T-helper 17 cell (primary cell): ENCODE measurements at places on chromosomes 6 and 20. TPM values are rescaled to one million over a fixed set of nuclear protein-coding genes. Genes with fewer than 3 reads are reported as not detected.

GRCh38 chr20:48790473-48791003 lies 37.3 kb downstream of the PREX1 start:
- no peaks in the 10 kb centered on the region for H3K36me3 ChIP-seq
- no peaks in the 10 kb centered on the region for H3K27me3 ChIP-seq
- no peak overlapping the region for H3K27ac ChIP-seq
- H3K4me3 ChIP-seq: peak overlapping the region; percentile 68

- no peak overlapping the region for H3K4me3 ChIP-seq
Measured at GRCh38 chr6:3561725-3562124, 104.9 kb upstream of the SLC22A23 start.

OR2H2 gene
- total RNA-seq: not detected

GRCh38 chr20:973785-974194 lies 28.3 kb downstream of the RSPO4 start:
- no peak overlapping the region for H3K4me3 ChIP-seq
- no peaks in the 10 kb centered on the region for H3K36me3 ChIP-seq
- H3K4me1 ChIP-seq: peaks cover 2% of the 10 kb centered on the region
- no peak for DNase-seq
- H3K27ac ChIP-seq: no peak overlapping the region

DNA sequence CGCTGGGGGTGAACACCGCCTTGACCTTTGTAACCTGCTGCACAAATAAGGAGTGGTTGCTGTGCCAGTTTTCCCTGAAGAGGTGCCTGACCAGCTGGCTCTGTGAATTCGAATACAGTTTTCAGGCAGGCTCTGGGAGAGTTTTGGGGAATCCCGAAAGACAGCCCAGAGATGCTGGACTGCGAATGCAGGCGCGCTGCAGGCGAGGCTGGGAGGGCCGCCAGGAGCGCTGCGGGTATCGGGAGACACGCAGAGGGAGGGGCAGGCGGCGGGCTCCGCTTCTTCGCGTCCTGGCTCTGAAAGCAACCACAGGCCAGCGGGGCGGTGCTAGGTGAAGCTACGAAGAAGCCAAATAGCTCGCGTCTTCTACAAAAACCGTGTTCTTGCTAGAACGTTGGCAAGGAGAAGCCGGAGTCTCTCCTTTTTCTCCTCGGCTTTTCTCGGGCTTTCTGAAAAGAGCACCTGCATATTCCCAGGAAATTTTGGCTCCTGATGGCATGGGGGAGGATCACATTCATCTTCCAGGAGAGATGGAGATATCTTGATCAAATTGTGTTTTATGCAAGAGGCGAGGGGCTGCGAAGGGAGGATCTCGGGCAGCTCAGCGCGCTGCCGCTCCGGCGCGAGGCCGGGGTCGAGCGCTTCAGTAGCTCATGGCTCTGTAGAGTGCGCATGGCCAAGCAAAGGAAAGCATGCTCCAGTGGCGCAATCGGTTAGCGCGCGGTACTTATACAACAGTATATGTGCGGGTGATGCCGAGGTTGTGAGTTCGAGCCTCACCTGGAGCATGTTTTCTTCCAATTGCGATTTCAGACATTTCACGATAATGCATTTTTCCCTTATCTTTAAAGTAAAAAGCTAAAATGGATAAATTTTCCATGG lies 158.1 kb upstream of the ZNF184 start:
- no peak for DNase-seq
- peaks cover 4% of the 10 kb centered on the region for H3K4me1 ChIP-seq
- no peak overlapping the region for H3K27ac ChIP-seq
- H3K36me3 ChIP-seq: peaks cover 2% of the 10 kb centered on the region

NT5E gene
- 5.1 TPM for total RNA-seq

TCF15 gene
- total RNA-seq: not detected

IL17A gene
- 0.68 TPM for total RNA-seq

AGER gene
- total RNA-seq: 27.4 TPM

DNA sequence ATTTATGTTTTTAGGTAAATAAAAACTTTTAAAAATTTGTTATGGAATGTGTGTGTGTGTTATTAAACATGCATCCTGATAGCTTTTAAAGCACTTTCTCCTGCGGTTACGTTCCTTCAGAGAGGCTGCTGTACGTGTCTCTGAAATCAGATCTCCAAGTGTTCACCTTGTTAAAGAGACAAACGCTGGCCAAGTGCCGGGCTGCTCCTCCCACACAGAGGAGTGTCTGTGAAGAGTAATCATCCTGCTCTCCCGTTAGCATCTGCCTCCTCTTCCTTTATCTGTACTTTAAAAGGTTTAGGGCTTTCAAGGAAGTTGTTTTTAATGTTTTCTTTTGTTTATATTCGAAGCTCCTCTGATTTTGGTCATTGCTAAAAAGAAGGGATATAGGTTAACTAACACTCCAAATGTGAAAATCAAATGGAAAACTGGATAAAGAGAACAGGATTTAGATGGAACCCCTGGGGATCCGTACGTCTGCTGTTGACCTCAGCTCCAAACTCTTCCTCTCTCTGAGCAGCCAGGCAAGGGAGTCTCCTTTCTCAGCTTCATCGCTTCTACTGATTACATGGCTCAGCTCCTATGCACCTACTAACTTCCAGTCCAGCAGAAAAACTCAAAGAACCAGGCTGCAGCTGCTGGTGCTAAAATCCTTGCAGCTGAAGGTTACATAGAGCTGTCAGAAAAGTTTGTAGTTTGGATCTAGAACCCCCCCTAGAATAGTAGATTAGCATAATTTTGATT lies 20.0 kb downstream of the IRF4 start:
- H3K4me3 ChIP-seq: peak overlapping the region; percentile 31
- DNase-seq: no peak
- H3K27ac ChIP-seq: no peak overlapping the region
- peaks cover 3% of the 10 kb centered on the region for H3K4me1 ChIP-seq

CD24 gene
- total RNA-seq: not detected

DNA sequence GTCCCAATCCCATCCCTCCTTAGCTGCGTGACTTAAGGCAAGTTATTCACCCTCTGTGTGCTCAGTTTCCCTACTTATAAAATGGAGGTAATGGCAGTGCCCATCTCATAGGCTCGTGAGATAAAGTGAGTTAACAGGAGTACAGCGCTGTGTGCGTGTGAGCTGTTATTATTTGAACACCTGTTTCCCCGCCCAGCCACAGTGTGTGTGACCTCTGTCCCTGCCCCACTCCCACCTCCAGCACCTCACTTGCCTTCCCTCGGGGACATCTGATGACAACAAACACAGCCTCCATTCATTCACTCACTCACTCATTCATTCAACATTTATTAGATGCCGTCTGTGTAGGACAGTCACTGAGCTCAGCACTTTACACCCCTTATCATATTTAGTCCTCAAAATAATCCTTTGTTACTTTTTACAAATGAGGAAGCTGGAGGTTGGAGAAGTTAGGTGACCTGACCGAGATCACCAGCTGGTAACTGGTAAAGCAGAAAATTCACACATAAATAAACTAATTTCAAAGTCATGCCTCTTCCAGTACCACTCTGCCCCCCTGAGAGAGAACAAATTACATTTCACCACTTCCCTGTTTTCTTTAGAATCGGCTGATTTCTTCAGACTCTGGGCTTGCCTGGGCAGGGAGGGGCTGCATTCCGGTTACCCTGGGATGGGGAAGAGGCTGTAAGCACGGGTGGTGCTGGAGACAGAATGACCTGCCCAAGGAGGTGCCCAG lies 58.6 kb downstream of the CPNE5 start:
- DNase-seq: no peak
- peaks cover 12% of the 10 kb centered on the region for H3K4me1 ChIP-seq
- no peak overlapping the region for H3K4me3 ChIP-seq
- peaks cover 12% of the 10 kb centered on the region for H3K27me3 ChIP-seq
- H3K36me3 ChIP-seq: no peaks in the 10 kb centered on the region
- H3K27ac ChIP-seq: no peak overlapping the region

DNA sequence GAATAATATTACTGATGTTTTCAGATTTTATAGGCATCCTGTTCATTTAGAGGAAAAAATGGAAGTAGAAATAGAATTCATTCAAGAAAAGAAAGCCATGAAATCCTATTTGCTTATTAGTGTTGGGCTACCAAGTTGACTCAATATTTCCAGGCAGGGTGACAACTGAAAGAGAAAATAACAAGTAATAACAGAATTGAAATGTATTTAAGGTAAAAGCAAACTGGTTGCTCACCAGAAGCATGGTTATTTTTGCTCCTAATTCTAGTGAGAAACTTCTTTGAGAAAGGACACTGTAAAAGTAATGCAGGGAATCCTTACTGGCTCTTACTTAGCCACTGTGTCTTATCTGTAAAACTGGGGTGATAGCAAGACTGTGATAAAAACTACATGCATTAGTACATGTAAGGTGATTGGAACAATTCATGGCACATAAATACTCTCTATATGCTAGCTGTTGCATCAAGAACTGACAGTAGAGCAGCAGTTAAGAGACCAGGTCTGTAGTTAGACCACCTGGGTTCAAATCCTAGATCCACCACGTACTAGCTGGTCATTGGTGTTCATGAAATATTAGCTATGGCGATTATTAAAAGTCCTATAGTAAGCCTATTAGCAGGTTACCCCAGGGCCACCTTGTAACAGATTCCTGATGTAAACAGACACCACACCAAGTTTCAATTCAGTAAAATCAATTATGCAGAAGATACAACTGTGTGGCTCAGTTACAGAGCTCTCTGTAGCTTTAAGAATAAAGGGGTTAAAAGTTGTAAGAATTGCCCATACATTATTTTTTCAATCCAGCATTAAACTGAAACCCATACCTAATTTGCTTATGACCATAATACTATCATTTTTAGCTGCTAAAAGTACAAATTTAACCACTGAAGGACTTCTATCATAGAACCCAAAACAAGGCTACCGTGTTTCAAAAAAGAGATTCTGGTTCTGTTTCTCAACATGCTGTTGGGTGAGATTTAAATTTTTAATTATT lies 159.2 kb upstream of the COL21A1 start:
- peaks cover 5% of the 10 kb centered on the region for H3K27me3 ChIP-seq
- H3K4me1 ChIP-seq: no peaks in the 10 kb centered on the region
- no peak overlapping the region for H3K27ac ChIP-seq
- DNase-seq: no peak

GRCh38 chr6:167791091-167791779 lies 35.5 kb upstream of the AFDN start:
- no peak overlapping the region for H3K4me3 ChIP-seq
- no peak for DNase-seq
- H3K36me3 ChIP-seq: peaks cover 4% of the 10 kb centered on the region
- H3K27me3 ChIP-seq: peaks cover 55% of the 10 kb centered on the region
- peaks cover 16% of the 10 kb centered on the region for H3K4me1 ChIP-seq
- no peak overlapping the region for H3K27ac ChIP-seq

FKBP1C gene
- total RNA-seq: not detected

DNA sequence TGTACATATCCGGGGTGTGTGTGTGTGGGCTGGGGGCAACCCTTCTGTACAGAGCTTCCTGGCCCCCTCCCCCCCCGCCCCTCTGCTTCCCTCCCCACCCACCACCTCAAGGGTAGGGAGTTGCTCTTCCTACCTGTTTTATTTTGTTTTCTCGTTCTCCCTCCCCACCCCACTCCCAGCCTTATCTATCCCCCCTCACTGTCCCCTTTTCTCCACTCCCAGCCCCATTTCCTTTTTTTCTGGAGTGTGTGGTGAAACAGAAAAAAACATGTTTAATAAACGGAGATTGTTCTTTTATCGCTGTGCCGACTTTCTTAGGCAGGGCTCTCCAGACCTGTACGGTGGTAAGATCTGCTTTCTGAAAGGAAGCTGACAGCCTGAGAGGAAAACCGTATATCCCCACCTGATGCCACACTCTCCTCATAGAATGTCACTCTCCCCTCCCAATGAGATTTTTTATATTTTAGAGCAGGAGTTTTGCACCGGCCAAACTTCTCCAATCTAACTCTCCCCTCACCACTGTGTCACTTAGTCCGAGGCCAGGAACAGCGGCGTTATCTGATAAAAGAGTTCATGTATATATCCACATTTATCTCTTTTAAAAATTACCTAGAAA lies 875 bp upstream of the ZBTB9 start:
- DNase-seq: no peak
- no peaks in the 10 kb centered on the region for H3K27me3 ChIP-seq
- H3K27ac ChIP-seq: peak overlapping the region; percentile 93
- H3K4me1 ChIP-seq: peaks cover 32% of the 10 kb centered on the region
- peak overlapping the region; percentile 97 for H3K4me3 ChIP-seq

GRCh38 chr20:35555951-35556645 lies 14.2 kb downstream of the ERGIC3 start:
- peaks cover 13% of the 10 kb centered on the region for H3K36me3 ChIP-seq
- no peak for DNase-seq
- peaks cover 12% of the 10 kb centered on the region for H3K4me1 ChIP-seq
- no peaks in the 10 kb centered on the region for H3K27me3 ChIP-seq

- peaks cover 2% of the 10 kb centered on the region for H3K36me3 ChIP-seq
- H3K4me3 ChIP-seq: no peak overlapping the region
- H3K27me3 ChIP-seq: no peaks in the 10 kb centered on the region
- no peak for DNase-seq
- H3K4me1 ChIP-seq: peaks cover 4% of the 10 kb centered on the region
Measured at GRCh38 chr6:128244751-128245405, 275.5 kb downstream of the PTPRK start.

DNA sequence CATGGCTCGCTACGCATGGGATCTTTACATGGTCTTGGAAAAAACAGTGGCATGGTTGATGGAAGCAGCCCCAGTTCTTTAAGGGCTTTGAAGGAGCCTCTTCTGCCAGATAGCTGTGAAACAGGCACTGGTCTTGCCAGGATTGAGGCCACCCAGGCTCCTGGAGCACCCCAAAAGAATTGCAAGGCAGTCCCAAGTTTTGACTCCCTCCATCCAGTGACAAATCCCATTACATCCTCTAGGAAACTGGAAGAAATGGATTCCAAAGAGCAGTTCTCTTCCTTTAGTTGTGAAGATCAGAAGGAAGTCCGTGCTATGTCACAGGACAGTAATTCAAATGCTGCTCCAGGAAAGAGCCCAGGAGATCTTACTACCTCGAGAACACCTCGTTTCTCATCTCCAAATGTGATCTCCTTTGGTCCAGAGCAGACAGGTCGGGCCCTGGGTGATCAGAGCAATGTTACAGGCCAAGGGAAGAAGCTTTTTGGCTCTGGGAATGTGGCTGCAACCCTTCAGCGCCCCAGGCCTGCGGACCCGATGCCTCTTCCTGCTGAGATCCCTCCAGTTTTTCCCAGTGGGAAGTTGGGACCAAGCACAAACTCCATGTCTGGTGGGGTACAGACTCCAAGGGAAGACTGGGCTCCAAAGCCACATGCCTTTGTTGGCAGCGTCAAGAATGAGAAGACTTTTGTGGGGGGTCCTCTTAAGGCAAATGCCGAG lies 78.2 kb downstream of the ASXL1 start:
- H3K4me3 ChIP-seq: peak overlapping the region; percentile 52
- no peaks in the 10 kb centered on the region for H3K27me3 ChIP-seq
- H3K36me3 ChIP-seq: peaks cover 11% of the 10 kb centered on the region
- H3K27ac ChIP-seq: no peak overlapping the region
- no peak for DNase-seq

DNA sequence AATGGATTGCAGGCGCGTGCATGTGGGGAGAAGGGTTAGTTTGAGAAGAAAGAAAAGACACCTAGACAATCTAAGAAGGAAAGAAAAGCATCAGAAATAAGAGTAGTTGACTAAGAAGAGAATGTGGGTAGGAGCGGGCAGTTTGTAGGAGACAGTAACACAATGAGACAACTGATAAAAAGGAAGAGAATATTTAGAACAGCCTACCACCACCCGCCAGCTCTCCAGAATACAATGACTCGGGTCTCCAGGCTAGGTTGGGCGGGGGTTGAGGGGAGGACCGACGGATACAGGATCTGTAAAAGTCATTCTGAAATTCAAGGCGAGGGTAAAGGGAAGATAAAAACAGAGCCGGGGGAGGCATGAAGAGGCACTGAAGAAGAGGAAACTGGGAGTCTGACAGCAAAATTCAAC lies 712 bp downstream of the ABHD16A start:
- H3K27me3 ChIP-seq: no peaks in the 10 kb centered on the region
- H3K4me1 ChIP-seq: peaks cover 31% of the 10 kb centered on the region
- H3K36me3 ChIP-seq: peaks cover 11% of the 10 kb centered on the region
- peak overlapping the region; percentile 100 for H3K4me3 ChIP-seq
